EL (cell line): ENCODE measurements at places on chromosomes 16 and 17.
A peak's percentile ranks its signal among the peaks of the same experiment; 100 is the strongest.

GRCh38 chr16:23584186-23585076 is 11.7 kb downstream of the NDUFAB1 start:
- DNase-seq: no peak

GRCh38 chr16:68715471-68715870 is 21.6 kb upstream of the CDH1 start:
- DNase-seq: no peak

- peak; percentile 30 for DNase-seq
Measured at GRCh38 chr17:73058022-73058421, 34.5 kb downstream of the SLC39A11 start.

DNA sequence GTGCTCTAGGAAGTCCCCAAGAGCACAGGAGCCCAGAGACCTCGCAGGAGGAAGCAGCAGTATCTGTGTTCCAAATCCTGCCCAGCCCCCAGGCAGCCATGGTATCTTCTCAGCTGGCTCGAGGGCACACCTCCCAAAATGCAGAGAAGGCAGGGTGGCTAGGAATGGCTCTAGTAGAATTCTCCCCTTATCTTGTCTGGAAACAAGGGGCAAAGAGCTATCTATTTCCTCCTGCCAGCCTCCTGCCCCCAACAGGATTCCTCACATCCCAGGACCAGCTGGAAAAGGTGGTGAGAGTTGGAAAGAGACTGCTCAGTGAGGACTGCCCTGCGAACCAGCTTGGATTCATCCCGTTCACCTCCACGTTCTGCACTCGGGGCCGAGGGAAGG is 8.6 kb upstream of the TSPOAP1 start:
- no peak for DNase-seq

DNA sequence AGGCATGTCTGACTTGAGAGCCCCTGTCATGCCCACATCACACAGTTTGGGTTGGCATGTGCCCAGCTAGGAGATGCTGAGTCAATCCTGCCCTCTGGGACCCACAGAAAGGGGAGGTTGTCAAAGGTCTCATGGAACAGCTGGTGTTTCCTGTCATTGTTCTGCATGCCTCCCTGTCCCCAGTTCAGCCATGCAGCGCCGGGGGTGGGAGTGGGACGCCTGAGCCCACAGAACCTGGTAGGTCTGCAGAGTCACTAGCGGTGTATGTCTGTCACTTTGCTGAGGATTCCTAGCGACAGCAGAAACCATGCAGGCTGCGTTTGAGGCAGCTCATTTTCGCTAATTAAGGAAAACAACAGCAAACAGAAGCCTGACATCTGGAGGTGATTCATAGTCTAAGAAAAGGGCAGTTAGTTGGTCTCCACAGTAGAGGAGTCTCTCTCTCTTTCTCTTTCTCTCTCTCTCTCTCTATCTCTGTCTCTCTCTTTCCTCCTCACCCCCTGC is 19.6 kb upstream of the CCL1 start:
- DNase-seq: no peak

- DNase-seq: peak; percentile 65
Measured at GRCh38 chr17:42407289-42407836, 15.7 kb downstream of the CAVIN1 start.

DNA sequence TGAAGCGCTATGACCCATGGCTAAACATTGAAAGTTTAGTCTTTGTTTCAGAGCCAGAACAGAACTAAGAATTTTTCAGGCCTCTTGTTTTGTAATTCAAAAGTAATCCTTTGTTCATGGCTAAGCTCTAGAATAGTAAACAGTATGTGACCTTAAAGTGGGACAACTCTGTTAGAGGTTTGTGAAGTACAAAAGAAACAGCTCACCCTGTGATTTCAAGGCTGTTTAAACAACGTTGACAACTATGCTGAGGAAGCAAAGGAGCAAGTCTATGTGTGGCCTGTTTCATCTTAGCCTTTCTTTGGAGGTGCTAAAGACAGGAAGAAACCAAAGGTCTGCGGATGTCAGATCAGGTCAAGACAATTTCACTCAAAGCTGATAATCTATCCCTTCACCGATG is 40.4 kb downstream of the MYOCD start:
- DNase-seq: no peak

GRCh38 chr17:64328036-64328858 is 62.4 kb downstream of the PECAM1 start:
- DNase-seq: no peak

GRCh38 chr17:78227455-78227916 is 3.9 kb upstream of the TMEM235 start:
- peak; percentile 36 for DNase-seq

DNA sequence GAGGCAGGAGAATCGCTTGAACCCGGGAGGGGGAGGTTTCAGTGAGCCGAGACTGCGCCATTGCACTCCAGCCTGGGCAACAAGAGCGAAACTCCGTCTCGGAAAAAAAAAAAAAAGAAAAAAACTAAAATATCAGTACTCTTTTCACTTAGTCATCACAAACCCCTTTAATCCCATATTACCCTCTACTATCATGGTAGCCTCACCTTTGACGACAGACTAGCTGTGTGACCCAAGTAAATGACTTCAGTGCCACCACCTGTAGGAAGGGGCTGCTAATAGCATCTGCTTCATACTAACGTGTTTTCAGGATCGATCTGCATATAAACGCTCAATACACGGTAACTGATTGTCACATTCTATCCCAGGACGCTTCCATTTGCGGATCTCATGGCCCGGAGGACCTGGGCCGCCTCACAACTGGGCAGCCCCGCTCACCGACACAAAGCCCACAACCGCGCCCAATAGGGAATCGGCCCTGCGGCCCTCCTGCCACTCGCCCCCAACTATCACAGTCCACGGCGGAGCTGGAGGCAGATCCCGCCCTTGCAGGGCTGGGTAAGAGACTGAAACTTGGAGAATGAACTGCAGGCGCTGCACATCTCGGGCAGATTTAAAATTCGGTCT is 1.1 kb upstream of the ZNF263 start:
- DNase-seq: peak; percentile 78

DNA sequence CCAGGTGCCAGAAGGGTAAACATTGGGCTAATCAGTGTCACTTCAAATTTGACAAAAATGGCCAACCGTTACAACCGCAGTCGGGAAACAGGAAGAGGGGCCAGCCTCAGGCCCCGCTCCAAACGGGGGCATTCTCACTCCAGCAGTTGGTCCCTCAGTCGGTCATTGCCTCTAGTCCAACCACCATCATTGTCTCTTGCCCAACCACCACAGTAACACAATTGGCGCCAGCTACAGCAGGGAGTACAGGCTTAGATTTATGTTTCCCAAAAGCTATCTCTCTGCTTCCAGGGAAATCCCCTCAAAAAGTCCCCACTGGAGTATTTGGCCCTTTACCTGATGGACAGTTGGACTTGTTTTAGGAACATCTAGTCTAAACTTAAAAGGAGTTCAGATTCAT is 20.3 kb downstream of the ALOX15B start:
- no peak for DNase-seq

GRCh38 chr17:58730937-58731336 is 24.7 kb upstream of the PPM1E start:
- DNase-seq: no peak

- DNase-seq: no peak
Measured at GRCh38 chr16:63037761-63038396, 1001.6 kb upstream of the CDH8 start.

DNA sequence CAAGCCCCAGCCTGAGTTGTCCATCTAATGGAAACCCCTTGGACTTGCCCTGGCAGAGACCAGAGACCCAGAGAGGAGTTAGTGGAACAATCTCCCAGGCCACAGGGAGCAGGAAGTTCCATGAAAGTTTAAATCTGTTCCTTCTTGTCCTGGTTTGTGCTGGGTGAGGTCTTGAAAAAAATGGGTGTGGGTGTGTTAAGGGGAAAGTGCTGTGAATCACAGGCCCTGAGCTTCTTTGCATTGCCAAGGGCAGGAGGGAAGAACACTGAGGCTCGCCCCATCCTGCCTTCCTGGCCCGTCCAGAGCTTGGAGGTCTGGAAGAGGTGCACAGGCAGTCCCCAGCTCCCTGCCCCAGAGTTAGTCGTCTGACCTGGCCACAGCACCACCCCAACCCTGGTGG is 2.3 kb downstream of the ADORA2B start:
- DNase-seq: peak; percentile 64

DNA sequence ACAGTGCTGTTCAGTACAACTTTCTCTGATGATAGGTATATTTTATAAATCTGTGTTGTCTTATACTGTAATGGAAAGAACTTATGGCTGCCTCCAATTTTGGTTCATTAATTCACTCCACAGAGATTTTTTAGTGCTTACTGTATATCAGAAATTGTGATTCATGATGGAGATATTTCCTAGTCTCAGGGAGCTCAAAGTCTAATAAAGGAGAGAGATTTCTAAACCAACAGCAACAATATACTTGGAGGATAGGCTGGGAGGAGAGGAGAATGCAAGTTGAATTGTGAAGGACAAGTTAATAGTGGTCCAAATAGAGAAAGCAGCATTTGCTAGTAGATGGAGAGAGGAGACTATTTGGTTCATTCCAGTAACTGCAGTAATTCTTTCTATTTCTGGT is 63.5 kb downstream of the TANC2 start:
- peak; percentile 79 for DNase-seq

DNA sequence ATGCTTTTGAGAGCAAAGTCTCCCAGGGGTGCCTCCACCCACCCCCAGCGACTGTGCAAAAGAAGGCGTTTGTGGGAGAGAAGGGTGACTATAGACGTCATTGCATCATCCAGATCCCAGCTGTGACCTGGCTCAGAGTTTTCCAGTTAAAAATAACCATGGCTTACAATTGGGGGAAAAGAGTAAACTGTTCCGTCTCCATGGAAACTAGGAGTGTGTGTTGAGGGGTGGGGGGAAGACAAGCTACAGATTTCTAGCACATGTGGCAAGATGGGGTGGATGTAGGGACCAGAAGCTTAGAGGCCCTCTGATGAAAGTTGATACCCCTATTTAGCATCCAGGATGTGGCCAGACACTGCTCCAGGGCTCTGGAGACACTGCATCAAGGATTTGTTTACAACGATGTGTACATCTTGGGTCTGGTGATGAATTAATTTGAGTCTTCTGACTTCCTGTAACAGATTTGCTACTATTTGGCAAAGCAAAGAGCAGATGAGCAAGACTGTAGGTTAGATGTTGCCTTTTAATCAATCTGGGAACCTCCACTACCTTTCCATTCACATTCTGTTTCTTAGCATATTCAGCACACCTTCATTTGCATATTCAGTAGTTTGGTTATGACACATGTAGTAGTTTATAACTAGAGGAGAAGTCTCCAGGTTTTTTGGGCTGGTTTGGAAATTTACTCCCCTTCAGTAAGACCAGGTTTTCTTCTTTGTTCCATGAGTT is 6.2 kb upstream of the DUSP14 start:
- peak; percentile 74 for DNase-seq

GRCh38 chr16:53937161-53937880 is 233.4 kb downstream of the FTO start:
- no peak for DNase-seq
